Fibroblast of pulmonary artery (primary cell): ENCODE measurements at places on chromosomes 11 and 22.

DNA sequence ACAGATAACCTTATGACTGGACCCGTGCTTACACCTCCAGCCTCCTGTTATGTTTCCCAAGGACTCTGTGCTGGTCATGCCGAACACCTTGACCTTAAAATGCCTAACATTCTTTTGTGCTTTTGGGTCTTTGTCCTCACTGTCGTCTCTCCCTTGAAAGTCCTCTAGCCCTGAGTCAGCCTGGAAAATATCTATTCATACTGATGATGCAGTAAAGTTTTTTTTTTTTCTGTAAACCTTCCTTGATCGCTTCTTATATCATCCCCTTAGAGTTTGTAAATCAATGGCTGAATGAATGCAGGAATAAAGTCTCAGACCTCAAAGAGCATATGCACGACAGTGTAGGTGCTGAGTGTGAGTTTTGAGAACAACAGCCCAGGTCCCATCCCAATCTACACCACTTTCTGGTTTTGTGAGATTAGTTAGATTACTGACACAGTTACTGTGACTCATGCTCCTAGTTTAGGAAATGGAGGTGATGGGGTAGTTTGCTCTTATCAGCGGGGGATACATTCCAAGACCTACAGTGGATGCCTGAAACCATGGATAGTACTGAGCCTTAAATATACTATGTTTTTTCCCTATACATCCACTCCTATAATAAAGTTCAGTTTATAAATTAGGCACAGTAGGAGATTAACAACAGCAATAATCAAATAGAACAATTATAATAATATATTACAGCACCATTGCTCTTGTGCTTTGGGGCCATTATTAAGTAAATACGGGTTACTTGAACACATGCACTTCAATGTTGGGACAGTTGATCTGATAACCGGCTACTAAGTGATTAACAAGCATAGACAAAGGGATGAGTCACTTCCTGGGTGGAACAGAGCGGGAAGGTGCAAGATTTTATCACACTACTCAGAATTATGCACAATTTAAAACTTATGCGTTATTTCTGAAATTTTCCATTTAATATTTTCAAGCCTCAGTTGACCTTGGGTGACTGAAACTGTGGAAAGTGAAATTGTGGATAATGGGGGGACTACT is 8.6 kb downstream of the TCN1 start:
- DNase-seq = peak; percentile 35

DNA sequence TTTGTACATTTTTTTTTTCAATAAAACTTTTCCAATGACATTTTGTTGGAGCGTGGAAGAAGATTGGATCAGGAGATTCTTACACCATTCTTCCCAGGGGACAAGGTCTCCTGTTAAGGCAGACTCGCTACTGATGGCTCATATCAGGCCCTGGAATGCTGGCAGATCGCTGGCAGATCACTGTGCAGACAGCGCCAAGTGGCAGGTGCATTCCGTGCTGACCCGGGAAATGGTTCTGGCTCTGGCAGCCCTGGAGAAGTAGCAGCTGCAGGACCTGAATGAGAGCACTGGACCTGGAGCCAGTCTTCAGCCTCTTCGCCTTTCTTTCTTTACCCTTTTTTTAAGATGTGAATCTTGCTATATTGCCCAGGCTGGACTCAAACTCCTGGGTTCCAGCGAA is 10.7 kb downstream of the SERPINH1 start:
- no peak for DNase-seq

- DNase-seq = no peak
These were observed 362.3 kb upstream of the KIRREL3 start for GRCh38 chr11:127362754-127363308.

- no peak for DNase-seq
These were observed 47.2 kb downstream of the CCDC83 start for GRCh38 chr11:85902353-85902752.

GRCh38 chr22:40156001-40156516 is 21.7 kb upstream of the TNRC6B start:
- DNase-seq = peak; percentile 57

DNA sequence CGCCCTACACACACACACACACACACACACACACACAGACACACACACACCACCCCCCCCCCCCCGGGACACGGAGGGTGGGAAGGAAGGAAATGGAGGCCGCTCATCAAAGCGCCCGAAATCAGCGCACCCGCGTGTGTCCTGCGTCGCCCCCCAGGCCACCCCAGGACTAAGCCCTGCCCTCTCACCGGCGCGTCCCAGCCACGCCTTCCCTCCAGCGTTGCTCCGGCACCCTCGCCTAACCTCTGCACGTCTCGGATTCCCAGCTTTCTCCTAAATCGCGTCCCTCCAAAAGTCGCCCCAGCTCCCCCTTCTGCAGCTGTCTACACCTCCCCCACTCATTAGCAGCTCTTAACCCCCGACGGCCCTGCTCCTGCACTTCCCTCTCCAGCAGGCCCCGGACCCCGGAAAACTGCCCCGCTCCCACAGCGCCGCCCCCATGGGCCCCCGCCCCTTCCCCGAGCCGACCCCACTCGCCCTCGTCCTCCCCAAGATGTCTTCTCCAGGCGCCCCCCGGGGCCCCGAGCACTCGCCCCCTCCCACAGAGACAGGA is 557 bp downstream of the PACSIN2 start:
- no peak for DNase-seq

DNA sequence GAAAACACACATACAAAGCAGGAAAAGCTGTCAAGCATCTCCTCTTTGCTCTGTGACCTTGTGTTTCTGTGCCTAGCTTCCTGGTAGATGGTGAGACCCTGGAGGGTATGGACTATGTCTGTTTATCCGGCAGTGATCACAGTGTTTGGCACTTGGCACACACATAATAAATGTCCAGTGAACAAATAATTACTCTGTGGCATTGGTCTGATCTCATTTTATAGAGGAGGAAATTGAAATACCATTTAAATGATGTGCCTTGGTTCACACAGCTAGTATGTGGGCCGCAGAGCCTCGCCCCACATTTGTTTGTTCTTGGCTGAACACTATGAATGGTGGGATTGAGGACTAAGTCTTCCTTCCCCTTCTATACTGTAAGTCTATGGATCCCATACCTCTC is 104.7 kb upstream of the SPON1 start:
- DNase-seq = no peak
